ENCODE measurements at places on chromosomes 1 and 21. TPM values are rescaled to one million over a fixed set of nuclear protein-coding genes. Genes with fewer than 3 reads are reported as not detected.

DNA sequence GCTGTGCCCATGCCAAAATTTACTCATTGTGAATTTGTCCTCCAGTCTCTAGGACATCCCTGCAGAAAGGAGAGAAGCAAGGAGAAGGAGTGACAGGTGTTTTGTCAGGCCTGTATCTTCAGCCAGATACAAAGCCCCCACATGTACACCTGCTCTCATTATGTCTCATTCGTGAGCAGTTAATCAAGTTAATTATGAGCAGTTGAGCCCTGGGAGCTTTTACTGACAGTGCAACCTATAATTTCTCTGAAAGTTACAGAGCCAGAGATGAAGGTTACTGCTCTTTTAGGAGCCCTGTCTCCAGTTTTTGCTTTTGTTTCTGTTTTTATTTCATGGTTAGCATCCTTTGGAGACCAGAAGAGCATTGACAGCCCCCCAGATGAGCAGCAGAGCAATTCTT is 5.0 kb upstream of the ILDR2 start:
- H3K27ac ChIP-seq, result no peak overlapping the region
- H3K4me3 ChIP-seq, result no peak overlapping the region
- DNase-seq, result no peak
- H3K36me3 ChIP-seq, result no peaks in the 10 kb centered on the region

DNA sequence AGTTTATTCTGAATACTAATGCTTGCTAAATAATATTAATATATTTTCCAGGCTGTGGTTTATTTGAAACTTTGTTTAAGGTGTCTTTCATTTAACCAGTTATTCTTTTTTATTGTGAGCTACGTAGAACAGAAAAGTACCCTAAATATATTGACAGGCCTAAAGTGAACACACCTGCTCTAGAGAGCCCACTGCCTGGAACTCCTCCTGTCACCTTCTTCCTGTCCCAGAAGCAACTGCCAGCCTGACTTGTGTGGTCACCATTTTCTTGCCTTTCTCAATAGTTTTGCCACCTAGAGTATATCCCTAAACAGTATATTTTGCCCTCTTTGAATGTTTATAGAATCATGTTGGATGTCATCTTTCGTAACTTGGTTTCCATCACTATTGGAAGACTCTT is 48.5 kb downstream of the SCCPDH start:
- no peak overlapping the region for H3K4me3 ChIP-seq
- no peak overlapping the region for H3K27ac ChIP-seq
- no peaks in the 10 kb centered on the region for H3K36me3 ChIP-seq
- H3K4me1 ChIP-seq, result peaks cover 11% of the 10 kb centered on the region
- DNase-seq, result no peak

DNA sequence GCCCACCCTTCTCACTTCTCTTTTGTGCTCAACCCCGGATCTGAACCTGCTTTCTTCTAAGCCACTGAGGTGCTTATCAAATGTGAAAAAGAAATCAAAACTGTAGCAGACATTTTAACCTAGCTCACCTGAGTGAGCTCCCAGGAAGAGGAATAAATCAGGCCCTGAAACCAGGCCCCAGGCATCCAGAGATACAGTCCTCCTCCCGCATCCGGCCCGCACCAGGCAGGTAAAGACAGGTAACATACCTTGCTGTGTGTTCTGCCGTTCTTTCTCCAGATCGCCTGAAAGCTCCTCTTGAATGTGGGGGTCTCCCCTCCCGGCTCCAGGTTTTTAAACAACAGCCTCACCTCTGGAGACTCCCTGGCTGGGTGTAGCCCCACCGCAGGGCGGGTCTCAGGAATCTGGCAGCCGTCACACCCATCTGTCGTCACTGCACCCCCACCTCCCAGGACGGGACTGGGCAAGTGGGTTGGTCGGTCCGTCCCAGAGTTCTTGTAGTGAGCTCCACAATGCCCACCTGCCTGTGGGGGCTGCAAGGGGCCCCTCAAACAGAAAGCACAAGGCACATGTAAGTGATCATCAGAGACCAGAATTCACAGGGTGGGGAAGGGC is at the start of gene LAMB3:
Gene LAMB3, minus strand, starts transcription at position 305 of the 615 bp plus-strand sequence. CDS start 1,481 bp downstream, outside the sequence.
- no peak for DNase-seq
- H3K27me3 ChIP-seq, result no peaks in the 10 kb centered on the region
- H3K4me3 ChIP-seq, result peak within 1 kb of the TSS; percentile 54
- H3K27ac ChIP-seq, result peak within 1 kb of the TSS; percentile 86

- H3K4me1 ChIP-seq, result peaks cover 42% of the 10 kb centered on the region
- peak overlapping the region; percentile 49 for H3K4me3 ChIP-seq
- no peak for DNase-seq
- no peaks in the 10 kb centered on the region for H3K27me3 ChIP-seq
- peak overlapping the region; percentile 94 for H3K27ac ChIP-seq
- peaks cover 27% of the 10 kb centered on the region for H3K36me3 ChIP-seq
These were observed 1.2 kb downstream of the ADAMTSL4 start for GRCh38 chr1:150550222-150551050.

DNA sequence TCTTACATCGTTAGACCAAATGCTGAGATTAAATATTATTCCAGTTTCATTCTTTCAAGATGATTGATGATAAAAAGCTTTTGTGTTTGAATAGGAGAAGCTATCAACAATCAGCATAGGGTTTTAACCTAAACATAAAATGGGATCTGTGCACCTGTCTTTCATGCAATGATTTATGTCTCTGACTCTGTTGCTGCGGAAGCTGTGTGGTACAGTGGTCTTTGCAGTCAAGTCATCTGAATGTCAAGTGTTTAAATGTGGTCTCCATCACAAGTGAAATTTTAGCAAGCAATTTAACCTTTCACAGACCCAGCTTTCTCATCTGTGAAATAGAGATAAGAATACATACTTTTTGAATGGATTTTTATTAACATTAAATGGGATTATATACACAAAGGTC is 107.2 kb downstream of the PLPPR5 start:
- H3K27ac ChIP-seq, result no peak overlapping the region
- no peak overlapping the region for H3K4me3 ChIP-seq
- no peak for DNase-seq
- no peaks in the 10 kb centered on the region for H3K36me3 ChIP-seq
- H3K27me3 ChIP-seq, result no peaks in the 10 kb centered on the region

GRCh38 chr1:11434501-11434900 is 44.5 kb upstream of the DISP3 start:
- no peak overlapping the region for H3K27ac ChIP-seq
- H3K27me3 ChIP-seq, result no peaks in the 10 kb centered on the region
- no peak for DNase-seq
- H3K4me1 ChIP-seq, result no peaks in the 10 kb centered on the region
- H3K4me3 ChIP-seq, result no peak overlapping the region

DNA sequence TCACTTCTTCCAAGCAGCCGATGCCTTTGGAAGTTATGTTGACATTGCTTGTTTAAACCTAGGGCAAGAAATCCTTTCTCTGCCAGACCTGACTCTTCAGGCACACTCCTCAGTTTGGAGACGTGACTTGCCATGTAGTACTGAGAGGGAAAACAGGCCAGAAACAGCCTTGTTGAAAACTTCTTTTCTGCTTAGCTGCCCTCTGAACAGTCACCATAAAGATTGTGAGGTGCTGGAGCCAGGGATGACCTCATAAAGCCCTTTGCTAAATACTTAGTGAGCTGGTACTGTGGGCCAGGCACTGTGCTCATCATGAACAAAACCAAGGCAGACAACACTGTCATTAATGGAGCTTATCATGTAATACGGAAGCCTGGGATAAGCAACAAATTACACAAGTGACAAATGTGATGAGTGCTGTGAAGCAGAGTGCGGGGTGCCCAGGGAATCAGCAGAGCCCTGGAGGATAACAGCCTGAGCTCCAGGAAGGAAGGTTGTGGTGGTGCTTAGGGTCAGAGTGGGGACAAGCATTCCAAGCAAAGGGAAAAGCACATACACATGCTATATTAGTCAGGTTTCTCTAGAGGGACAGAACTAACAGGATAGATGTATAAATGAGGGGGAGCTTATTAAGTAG is 42.4 kb downstream of the MTARC1 start:
- no peaks in the 10 kb centered on the region for H3K27me3 ChIP-seq
- H3K27ac ChIP-seq, result no peak overlapping the region
- H3K4me3 ChIP-seq, result no peak overlapping the region

GRCh38 chr1:10967090-10967489 is 45.4 kb upstream of the TARDBP start:
- no peak for DNase-seq
- no peak overlapping the region for H3K4me3 ChIP-seq
- peaks cover 4% of the 10 kb centered on the region for H3K4me1 ChIP-seq

- no peak overlapping the region for H3K27ac ChIP-seq
- no peak overlapping the region for H3K4me3 ChIP-seq
- H3K36me3 ChIP-seq, result no peaks in the 10 kb centered on the region
- H3K27me3 ChIP-seq, result no peaks in the 10 kb centered on the region
- no peaks in the 10 kb centered on the region for H3K4me1 ChIP-seq
- DNase-seq, result no peak
These were observed 77.0 kb upstream of the BACE2 start for GRCh38 chr21:41090981-41091380.

GRCh38 chr1:93751377-93752250 is 70.0 kb upstream of the BCAR3 start:
- H3K36me3 ChIP-seq, result no peaks in the 10 kb centered on the region
- no peaks in the 10 kb centered on the region for H3K27me3 ChIP-seq
- H3K4me3 ChIP-seq, result no peak overlapping the region
- no peak for DNase-seq
- no peaks in the 10 kb centered on the region for H3K4me1 ChIP-seq
- H3K27ac ChIP-seq, result no peak overlapping the region

GRCh38 chr1:13930151-13930550 is 230.2 kb downstream of the PRDM2 start:
- DNase-seq, result no peak
- no peak overlapping the region for H3K4me3 ChIP-seq
- H3K27ac ChIP-seq, result no peak overlapping the region
- no peaks in the 10 kb centered on the region for H3K36me3 ChIP-seq

GRCh38 chr1:241918879-241919278 is 38.7 kb upstream of the BECN2 start:
- no peak overlapping the region for H3K27ac ChIP-seq
- no peaks in the 10 kb centered on the region for H3K27me3 ChIP-seq
- H3K4me1 ChIP-seq, result no peaks in the 10 kb centered on the region
- no peak overlapping the region for H3K4me3 ChIP-seq

GRCh38 chr1:7457811-7458210 is 313.3 kb upstream of the VAMP3 start:
- H3K4me1 ChIP-seq, result peaks cover 9% of the 10 kb centered on the region
- H3K36me3 ChIP-seq, result no peaks in the 10 kb centered on the region
- no peak overlapping the region for H3K27ac ChIP-seq
- no peak for DNase-seq
- H3K27me3 ChIP-seq, result no peaks in the 10 kb centered on the region
- no peak overlapping the region for H3K4me3 ChIP-seq

The OXCT2 gene
- total RNA-seq, result 0.19 TPM

The SYTL1 gene
- 182 TPM for total RNA-seq

The CRP gene
- total RNA-seq, result not detected

The PAQR7 gene
- total RNA-seq, result 12.0 TPM

The GBP6 gene
- total RNA-seq, result 419 TPM

The CLDN17 gene
- total RNA-seq, result 0.83 TPM
